ENCODE measurements at places on chromosomes 3 and 15.

DNA sequence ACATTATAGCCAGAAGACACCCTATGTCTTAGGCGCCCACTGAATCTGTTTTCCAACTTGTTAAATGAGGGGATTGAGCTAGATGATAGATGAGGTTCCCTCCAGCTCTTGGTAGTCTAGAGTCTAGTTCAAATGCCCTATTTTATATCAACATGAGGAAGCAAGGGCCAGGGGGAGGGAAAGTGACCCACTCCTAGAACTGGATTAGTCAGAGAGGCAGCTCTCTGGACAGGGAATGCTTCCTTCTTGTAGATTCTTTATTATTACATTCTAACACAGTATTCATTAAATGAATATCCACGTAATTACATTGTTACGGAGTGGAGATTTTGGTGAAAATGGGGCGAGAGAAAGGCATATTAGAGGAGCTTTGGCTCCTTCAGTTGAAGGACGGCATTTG lies 89.5 kb downstream of the RAD18 start:
- no peak for DNase-seq

- no peak for DNase-seq
These were observed 636 bp downstream of the TBC1D21 start for GRCh38 chr15:73873889-73874511.

DNA sequence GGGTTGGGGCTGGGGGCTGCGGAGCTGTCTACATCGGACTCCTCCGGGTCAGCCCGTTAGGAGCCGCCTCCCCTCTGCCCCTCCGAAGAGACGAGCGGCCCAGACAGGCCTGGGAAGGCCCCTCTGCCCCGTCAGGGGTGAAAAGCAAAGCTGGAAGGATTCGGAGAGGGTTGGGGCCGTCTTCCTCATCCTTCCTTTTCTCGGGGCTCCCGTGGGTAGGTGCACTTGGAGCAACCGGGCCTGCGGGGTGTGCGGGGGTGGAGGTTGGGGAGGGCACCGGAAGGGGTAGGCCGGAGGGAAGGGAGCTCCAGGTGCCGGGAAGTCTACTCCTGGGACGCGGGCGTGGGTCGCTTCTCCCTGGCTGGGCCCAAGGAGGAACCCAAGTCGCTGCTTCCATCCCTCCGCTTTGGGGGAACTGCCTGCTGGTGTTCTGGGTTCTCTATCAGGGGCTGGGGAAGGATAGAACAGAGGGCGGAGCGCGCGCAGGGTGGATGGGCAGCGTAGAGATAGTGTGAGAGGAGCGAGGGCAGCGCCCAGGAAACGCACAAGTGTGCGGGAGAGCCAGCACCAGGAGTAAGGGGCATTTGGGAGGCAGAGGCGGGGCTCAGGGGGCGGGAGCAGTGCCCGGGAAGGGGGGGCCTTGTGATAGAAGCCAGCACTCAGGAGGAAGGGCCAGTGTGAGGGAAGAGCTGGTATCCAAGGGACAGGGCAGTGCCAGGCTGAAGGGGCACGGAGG lies 590 bp downstream of the POLR2H start:
- peak; percentile 41 for DNase-seq

- DNase-seq: no peak
These were observed 48.2 kb upstream of the TM4SF4 start for GRCh38 chr3:149426325-149426724.

GRCh38 chr15:69691307-69692015 lies 238.8 kb downstream of the RPLP1 start:
- no peak for DNase-seq

DNA sequence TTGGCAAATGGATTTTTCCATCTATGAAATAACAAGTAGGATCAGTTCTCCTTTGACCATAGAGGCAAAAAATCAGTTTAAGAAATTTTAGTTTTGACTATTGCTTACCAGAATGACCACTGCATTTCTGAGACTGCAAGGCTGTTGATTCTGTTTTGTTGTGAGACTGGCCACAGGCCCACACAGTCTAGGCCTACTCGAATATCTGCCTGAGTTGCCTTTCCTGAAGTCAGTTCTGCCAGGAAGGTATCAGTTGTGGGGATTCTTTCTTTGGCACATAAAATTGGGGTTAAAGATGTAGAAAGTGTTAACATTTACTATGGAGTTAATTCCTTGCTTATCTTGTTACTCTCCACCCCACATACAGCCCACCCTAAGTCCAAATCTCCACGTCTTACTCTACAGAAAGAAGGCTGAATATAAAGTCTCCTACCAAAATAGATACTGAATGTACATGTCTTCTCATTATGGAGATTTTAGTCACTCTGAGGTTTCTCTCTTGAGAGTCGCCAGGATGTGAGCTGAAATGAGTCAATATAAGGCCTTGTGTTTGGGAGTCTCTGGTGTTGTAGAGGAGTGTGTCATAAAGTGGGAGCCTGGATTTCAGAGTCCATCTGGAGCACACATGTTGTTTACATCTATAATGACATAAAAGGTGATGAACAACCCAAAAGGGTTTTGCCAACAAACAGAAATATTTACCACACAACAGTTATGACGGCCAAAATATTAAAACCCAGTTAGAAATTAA lies 45.0 kb upstream of the WWTR1 start:
- DNase-seq: no peak

DNA sequence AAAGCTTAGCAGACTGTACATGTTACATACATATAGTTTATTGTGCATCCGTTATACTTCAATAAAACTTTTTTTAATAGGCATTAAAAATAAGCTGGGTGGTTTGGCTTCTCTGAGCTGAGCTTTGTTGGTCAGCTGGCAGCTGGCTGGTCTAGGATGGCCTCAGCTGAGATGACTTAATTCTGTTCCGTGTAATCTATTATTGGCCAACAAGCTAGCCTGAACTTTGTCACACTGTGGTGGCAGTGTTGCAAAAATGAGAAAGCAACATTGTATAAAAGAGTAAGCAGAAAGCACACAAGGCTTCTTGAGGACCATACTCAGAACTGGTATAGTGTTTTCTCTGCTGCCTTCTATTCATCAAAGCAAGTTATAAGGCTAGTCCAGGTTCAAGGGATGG lies 45.2 kb downstream of the CGGBP1 start:
- DNase-seq: no peak

DNA sequence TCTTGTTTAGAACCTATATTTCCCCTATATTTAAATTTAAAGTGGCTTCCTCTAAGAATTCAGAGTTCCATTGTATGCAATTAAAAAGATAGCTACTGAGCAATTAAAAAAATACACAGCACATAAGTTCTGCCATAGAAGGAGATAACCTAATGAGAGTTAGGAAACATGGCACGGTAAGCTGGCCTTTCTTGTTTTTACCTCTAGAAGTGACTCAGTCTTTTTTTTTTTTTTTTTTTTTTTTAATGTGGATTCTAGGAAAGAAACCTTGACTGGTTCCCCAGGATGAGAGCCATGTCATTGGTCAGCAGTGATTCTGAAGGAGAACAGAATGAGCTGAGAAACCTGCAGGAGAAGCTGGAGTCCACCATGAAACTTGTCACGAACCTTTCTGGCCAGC lies 142.7 kb upstream of the BHLHE40 start:
- DNase-seq: no peak

- DNase-seq: no peak
These were observed 5.7 kb downstream of the ATP13A3 start for GRCh38 chr3:194481103-194481502.

All from stimulated activated CD4-positive, alpha-beta T cell treated with anti-CD3 and anti-CD28 coated beads, Interleukin-1b, Interleukin-23, amount 100 ng/mL, for 4 hours (primary cell).